DMS79 treated with DMSO at 0.1 percent for 48 hours (cell line): ENCODE measurements at places on chromosomes 4 and X.

DNA sequence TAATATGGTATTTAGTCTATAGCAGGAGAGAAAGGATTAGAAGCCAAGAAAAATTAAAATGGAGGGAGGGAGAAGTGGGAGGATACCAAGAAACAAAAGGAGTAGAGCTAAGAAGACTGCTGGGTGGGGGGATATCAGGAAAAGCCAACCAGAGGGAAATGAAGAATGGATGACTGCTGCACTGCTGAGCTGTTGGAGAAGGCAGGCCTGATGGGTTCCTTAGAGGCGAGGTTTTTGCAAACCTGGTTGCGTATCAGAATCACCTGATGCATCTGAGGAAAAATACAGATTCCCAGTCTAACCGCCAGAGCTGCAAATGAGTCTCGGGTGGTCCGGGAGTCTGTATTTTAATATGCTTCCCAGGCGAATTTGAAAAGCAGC is 1.5 kb downstream of the PGRMC1 start:
- DNase-seq = no peak

GRCh38 chrX:119118780-119119395 is 8.7 kb downstream of the KIAA1210 start:
- no peak for DNase-seq

- no peak for DNase-seq
These were observed 341.4 kb downstream of the C4orf33 start for GRCh38 chr4:129437347-129437746.

DNA sequence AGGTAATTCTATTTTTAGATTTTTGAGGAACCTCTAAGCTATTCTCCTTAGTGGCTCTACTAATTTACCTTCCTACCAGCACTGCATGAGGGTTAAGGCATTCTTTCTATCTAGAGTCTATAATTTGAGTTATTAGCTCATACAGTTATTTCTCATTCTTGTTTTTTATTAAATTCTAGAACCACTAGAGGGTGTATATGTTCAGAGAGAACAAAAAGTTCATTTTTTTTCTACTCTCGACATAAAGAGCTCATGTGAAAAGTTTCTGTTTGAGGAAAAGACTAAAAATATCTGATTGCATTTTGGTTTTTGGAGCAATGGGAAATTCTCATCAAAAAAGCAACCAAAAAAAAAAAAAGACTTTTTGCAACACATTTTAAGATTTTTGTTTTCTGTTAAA is 57.0 kb upstream of the LRAT start:
- DNase-seq = no peak

DNA sequence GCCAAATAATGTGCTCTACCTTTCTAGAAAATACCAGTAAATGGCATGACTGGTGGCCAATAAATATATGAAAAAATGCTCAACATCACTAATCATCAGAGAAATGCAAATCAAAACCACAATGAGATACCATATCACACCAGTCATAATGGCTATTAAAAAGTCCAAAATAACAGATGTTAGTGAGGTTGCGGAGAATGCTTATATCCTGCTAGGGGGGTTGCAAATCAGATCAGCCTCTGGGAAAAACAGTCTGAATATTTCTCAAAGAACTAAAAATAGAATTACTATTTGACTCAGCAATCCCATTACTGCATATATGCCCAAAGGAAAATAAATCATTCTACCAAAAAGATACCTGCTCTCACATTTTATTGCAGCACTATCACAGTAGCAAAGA is 115.1 kb downstream of the RASGEF1B start:
- no peak for DNase-seq

GRCh38 chr4:2900741-2901140 is 57.1 kb downstream of the ADD1 start:
- DNase-seq = no peak

DNA sequence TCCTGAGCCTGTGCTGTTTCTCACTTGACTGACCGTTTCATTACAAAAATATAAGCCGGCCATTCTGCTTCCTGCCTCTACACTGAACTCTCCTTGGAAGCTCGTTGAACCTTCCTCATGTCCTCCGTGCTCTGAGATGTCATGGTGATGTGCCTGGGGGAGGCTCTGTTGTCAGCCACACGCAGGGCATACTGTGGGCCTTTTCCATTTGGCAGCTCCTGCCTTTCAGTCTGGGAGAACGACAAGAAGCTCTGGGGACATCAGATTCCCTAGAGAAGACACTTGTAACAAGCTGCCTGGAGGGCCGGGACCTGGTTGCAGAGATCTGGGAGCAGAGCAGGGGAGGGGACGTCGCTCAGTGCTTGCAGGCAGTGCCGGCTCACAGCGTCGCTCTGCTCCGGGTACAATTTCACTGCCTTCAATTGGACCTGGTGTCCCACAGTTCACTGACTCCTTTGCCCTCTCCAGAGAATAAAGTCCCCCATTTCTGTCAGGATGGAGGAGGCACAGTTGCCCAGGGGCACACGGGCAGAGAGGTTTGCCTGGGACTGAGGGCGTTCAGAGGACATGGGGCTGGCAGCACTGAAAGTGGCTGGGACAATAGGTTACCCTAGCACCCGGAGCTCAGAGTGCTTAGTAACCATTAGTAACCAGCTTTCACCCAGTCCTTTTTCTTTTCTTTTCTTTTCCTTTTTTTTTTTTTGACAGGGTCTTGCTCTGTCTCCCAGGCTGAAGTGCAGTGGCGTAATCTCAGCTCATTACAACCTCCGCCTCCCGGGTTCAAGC is 19.1 kb upstream of the MECP2 start:
- no peak for DNase-seq

DNA sequence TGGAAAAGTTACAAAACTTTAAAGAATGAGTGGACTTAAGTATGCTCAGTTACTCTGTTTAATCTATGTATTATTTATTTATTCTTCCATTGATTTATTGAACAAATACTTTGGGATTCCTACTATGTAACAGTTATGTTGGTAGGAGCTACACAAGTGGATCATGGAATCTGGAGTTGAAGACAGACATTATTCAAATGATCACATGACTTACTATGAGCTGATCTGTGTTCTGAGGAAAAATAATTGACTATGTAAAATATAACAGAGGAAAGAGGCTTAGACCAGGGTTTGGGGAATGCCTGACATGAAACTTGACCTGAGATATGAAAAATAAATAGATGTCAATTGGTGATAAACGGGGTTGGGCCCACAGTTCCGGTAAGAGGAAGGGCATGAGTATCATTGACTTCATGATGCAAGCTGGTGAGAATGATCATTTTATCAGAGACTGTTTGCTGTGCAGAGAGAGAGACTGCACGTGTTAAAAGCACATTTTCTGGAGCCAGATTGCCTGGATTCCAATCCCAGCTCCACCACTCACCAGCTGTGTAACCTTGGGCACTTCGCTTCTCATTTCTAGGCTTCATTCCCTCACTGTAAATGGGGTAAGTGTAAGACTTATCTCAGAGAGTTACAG is 179.0 kb downstream of the SPCS3 start:
- DNase-seq = no peak

- no peak for DNase-seq
These were observed 782.2 kb downstream of the ARAP2 start for GRCh38 chr4:35461931-35462659.

DNA sequence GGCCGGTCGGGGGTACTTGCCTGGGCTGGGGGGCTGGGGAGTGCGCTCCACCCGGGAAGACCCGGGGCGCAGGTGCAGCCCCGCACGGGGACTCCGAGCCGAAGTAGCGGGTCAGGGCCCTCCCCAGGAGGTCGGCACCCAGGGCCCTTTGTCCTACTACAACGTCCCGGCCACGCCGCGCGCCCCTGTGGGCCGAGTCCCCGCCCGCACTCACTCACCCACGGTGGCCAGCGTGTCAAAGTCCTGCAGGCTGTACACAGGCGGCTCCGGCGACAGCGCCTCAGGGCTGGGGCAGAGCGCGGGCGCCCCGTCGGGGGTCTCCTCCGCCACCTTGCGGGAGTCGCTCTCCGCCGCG is 602 bp downstream of the PRKX start:
- no peak for DNase-seq

DNA sequence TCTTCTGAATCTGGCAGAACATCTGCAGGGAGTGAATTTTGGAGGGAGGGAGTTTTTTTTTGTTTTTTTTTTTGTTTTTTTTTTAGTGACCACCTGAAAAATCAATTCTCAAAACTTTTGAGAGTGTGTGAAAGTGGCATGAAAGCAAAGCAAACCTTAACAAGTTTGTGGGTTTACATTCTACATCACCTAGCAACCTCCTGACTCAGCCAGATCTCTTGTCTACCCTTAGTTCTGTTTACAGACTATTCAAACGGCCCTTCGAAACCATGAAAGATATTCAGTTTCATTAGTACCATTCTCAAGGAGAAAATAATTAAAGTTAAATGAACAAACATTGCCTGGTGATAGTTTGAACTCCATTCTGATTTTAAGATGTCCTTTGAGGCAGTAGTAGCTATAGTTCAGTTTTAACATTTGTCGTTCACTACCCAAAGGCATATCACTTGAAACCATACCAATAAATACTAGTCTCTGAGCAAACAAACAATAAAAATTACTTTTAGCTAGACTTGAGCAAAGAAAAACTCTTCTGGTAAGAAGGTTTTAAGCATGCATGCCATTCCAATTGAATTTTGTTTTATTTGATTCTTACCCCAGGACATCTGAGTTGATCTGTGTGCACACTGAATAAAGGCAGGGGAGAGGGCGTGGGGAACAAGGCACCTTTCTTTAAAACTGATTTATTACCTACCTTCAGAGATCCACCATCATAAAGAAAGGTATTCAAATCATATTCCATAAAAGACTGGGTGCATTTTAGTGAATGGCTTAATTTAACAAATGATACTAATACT is 137.7 kb downstream of the ARX start:
- DNase-seq = peak; percentile 7

- DNase-seq = no peak
These were observed 6.2 kb downstream of the CHIC2 start for GRCh38 chr4:54058171-54058570.

GRCh38 chr4:139607502-139608060 is 51.6 kb upstream of the SETD7 start:
- no peak for DNase-seq

DNA sequence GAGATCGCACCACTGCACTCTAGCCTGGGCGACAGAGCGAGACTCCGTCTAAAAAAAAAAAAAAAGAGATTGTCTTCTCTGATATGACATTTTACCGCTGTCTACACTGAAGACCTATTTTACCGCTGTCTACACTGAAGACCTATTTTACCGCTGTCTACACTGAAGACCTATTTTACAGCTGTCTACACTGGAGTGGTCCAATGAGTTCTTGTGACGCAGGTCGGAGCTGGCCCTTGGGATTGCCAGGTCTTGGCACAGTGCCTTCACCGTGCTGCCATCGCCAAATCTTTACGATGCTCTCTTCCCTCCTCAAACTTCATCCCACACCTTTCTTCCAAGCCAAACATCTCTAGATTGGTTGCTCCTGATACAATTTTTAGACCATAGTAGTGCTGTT is 183.1 kb upstream of the FAT1 start:
- DNase-seq = no peak

GRCh38 chrX:123580792-123581191 is 152.1 kb downstream of the THOC2 start:
- no peak for DNase-seq

- DNase-seq = no peak
These were observed 26.0 kb downstream of the AMTN start for GRCh38 chr4:70544279-70544868.

DNA sequence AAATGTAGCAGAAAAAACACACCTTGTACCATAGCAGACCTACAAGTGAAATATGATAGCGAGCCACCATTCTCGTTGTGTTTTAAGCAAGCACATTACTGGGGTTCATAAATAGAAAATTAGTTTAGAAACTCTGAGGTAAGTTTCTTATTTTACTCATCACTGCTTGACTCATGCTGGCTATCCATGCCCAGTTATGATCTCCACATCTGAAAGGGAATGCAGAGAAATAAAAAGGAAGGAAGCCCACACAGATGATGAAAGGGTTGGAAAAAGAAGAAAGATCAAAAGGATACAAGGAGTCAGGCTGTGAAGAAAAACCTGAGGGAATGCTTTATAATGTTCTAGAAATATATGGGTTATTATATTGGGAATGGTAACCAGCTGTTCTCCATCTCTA is 54.5 kb downstream of the CAMK2D start:
- no peak for DNase-seq

GRCh38 chr4:66558651-66559050 is 888.4 kb upstream of the EPHA5 start:
- no peak for DNase-seq

GRCh38 chr4:23828779-23829178 is 61.1 kb downstream of the PPARGC1A start:
- DNase-seq = peak; percentile 44

DNA sequence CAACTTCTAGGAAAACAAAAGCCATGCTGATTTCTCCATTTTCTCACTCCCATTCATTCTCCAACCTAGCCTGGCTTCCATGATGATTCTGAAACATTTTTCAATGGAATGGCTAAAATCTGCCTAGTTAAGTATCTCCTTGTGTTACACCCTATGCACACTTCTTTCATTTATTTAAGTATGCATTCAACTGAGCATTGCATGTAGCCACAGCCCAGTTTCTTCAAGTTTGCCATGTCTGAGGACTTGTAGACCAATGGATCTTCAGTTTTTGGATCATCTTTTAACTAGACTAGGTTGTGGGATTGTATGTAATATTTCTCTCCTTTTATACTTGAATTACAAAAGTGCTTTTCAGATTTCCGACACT is 35.5 kb upstream of the MGST2 start:
- no peak for DNase-seq

DNA sequence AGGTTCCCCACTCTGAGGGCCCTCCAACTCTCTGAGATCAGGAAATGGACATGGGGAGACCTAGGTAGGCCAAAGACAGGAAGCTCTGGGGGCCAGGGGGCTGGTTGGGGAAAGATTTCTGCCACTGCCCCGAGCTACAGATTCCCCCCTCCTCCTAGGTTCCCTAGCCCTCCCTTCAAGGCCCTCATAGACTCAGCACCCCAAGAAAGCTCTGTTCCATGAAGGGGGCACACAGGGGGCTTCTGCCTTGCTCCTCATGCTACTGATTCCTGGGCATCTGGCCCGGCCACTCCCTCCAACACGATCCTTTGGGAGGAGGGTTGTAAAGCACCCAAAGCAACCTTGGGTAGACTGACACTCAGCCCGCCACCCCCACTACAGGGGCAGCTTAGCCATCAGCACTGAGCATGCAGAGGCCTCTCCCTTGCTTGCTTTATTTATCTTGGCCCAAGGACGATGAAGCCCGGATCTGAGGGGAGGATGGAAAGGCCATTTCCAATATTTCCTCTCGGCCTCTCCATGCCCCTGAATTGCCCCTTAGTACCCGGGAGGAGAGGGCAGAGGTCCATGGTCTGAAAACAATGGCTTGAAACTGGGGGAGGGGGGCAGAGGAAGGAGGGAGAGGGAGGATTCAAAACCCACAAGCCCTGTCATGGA is 146.7 kb downstream of the PJA1 start:
- DNase-seq = no peak

DNA sequence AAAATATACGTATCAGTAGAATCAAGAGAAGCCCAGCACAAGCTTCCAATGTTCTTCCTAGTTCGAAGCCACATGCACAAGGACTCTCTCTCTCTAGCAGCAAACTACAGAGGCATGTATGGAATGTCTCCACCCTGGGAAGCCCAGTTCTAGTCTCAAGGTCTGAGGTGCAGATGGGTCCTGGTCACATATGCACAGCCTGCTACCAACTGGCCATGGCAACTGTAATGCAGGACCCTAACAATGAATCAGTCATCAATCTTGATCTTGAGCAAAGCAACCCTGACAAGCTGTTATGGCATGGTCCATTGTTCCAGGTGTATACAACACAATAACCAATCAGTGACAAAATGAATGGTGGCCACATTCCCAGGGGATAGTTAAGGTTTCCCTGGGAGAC is 55.8 kb downstream of the MBNL3 start:
- no peak for DNase-seq

- no peak for DNase-seq
These were observed 63.8 kb upstream of the HPRT1 start for GRCh38 chrX:134396174-134396573.

- DNase-seq = no peak
These were observed 33.8 kb upstream of the ARMCX2 start for GRCh38 chrX:101693476-101693875.
